ENCODE measurements at places on chromosomes 16 and 17.

GRCh38 chr16:28499854-28500253, 5.4 kb downstream of the APOBR start:
- no peak for DNase-seq

DNA sequence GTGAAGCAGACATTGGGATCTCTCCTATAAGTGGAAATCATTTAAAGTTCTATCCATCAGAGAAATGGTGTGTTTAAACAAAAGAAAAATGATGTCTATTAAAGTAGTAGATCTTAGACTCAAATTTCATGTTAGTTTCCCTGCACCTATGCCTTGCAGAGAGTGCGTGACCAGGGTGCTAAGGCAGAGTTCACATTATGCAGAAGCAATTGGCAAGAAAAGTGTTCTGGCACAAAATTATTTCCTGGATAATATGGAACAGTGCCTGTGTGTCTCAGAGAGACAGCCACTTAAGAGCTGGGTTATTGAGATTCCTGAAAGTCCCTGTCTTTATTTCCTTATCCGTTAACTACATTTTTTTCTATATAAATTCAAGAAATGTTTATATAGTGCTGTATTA, 457.0 kb downstream of the CDH8 start:
- DNase-seq: no peak

- no peak for DNase-seq
These were observed 30.5 kb downstream of the BAIAP2 start for GRCh38 chr17:81065500-81065899.

GRCh38 chr17:75872434-75873351, 5.7 kb downstream of the TRIM47 start:
- peak; percentile 64 for DNase-seq

DNA sequence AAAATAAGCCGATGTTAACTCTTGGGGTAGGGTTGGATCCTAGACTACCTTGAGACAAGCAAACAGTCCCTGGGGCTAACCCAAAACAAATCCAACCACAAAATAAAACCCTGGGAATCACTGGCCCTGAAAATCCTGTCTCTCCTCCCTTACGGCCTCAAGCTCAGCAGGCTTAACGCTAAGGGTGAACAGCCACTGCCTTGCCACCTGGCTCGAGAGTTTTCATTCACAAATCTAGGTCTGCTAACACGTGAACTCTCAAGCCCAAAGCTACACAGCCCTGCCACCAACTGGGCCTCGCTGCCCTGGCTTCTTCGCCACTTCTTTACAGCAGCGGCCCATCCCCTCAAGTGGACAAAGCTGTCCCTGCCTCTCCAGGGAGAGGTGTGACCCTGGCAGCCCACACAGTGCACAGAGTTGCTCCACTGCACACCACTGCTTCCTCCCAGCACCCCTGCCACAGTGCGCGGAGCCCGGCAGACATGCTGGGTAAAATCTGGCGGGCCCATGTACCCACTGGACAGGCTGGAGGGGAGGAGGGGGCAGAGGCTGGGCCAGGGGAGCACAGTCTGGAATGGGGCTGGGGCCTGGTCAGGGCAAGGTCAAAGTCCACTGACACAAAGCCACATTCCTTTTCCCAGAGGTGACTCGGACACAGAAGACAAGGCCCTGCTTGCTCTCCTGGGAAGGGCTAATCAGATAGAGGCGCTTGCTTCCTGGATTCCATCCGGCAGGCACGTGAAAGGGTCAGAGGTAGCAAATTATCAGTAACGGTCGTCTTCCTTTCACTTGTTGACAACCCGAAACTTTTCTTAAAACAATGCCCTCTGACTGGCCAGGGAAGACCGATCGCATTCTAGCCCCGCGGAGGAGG, 996 bp downstream of the PCYT2 start:
- DNase-seq: no peak

DNA sequence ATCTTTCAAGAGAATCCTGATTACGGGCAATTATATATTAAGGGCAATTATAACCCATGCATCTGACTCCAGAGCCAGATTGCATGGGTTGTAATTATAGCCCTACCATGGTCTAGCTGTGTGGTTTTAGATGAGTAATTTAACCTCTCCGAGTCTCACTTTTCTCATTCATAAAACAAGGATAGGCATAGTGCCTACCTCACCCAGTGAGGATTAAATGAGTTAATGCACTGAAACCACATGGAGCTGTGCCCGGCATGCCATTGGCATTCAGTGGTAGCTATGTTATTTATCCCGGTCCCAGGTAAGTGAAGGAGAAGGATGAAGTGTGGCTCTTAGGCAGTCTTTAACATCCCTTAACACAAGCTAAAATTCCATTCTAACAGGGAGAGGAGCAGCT, 6.3 kb downstream of the SNX20 start:
- no peak for DNase-seq

DNA sequence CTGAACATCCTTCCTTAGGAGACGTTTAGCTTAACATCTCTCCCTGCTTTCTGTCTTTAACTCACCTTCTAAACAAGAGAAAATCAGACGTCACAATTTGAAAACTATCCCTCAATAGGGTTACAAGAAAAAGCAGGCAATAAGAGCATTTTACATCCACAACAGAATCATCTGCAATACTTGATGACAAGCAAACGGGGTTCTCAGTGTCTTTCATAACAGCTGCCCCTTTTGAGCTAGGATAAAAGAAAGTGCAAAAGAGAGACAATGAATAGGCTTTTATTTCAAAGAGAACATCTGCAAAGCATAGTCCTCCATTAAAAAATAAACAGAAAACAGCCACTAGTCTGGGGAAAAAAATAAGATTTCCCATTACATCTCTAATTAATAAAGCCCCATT, 13.2 kb downstream of the XYLT1 start:
- DNase-seq: no peak

DNA sequence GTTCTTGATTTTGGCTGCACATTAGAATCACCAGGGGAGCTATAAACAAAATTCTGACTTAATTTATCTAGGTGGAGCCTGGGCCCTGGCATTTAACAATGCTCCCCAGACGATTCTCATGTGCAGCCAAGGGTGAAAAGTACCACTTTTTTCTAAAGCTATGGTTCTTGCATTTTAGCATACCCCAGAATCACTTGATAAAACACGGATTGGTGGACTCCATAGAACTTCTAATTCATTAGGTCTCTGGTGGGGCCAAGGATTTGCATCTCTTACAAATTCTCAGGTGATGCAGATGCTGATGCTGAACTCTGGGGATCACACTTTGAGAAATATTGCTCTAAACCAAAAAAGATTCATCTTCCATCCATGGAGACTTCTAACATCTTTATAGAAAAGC, 74.5 kb downstream of the RPGRIP1L start:
- DNase-seq: no peak

- no peak for DNase-seq
These were observed at the start of gene CHD3 for GRCh38 chr17:7888184-7888920. CHD3 (plus strand) TSS chr17:7888789; CDS start chr17:7889001, 212 bp downstream.

DNA sequence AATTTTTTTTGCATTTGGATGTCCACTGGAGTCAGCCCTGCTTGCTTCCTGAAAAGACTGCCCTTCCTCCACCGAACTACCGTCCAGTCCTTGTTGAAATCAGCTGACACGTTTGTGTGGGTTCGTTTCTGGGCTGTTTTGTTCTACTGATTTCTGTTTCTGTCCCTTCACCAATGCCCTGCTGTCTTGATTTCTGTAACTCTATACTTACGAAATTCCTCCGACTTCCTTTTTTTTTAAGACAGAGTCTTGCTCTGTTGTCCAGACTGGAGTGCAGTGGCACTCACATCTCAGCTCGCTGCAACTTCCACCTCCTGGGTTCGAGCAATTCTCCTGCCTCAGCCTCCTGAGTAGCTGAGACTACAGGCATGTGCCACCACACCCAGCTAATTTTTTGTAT, 8.4 kb upstream of the GAA start:
- no peak for DNase-seq

DNA sequence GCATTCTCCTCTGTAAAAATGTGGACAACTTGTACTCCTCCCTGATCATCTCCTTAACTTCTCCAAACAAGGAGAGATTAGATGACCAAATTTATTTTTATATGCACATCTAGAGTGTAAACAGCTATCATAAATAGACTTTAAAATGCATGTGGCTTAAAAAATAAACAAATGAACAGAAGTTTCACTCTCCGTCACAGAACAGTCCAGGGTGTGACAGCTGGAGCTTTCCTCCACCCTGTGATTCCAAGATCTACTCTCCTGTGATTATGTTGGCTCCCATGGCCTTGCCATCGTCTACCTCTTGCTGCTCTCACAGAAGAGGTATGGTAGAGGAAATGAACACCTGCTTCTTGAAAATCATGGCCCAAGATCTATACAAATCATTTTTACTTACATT, 560.2 kb downstream of the TOX3 start:
- DNase-seq: no peak

- DNase-seq: no peak
These were observed 12.0 kb downstream of the SP2 start for GRCh38 chr17:47907932-47908562.

- no peak for DNase-seq
These were observed 60.8 kb downstream of the WDR45B start for GRCh38 chr17:82587234-82588086.

DNA sequence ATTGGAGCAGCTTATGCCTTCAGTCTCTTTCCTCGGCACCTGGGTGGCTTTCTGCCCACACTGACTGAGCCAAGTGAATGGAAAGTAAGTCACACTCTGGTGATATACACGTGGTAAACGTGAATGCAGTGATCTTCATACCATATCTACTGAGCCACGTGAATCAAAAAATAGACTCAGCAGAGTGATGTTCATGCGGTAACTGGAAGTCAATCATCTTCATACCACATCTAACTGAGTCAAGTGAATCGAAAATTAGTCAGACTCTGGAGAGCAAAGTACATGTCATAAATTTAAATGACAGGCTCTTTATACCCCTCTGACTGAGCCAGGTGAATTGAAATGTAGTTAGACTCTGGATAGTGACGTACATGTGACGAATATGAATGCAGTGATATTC, 47.1 kb upstream of the ARL4D start:
- no peak for DNase-seq

DNA sequence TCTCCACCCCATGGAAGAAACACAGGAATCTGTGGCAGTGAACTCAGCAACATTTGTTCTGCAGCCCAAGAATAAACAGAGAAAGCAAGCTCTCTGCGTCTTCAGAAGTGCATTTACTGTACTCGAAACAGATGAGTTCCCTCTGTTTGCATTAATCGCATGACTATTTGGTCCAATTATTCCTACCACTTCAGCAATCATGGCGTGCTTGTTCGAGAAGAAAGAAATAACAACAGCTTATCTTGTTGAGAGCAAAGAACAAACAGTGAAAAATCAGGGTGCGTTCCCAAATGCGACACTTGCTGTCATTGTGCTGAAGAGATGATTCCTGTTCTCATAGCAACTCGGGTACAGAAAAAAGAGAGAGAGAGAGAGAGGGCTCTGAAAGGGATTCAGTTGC, 445.3 kb upstream of the MAF start:
- no peak for DNase-seq

GRCh38 chr17:65918916-65919315, 273.0 kb downstream of the CEP112 start:
- no peak for DNase-seq

- no peak for DNase-seq
These were observed 248.9 kb upstream of the TNRC6C start for GRCh38 chr17:77709594-77709993.

GRCh38 chr17:65509032-65509431, 52.4 kb downstream of the AXIN2 start:
- DNase-seq: no peak

GRCh38 chr16:89498839-89499238, 8.5 kb upstream of the ANKRD11 start:
- DNase-seq: no peak

- no peak for DNase-seq
These were observed 11.4 kb downstream of the NECAB2 start for GRCh38 chr16:83979441-83979840.

- DNase-seq: no peak
These were observed 66.9 kb downstream of the CHD9 start for GRCh38 chr16:53121661-53122060.

DNA sequence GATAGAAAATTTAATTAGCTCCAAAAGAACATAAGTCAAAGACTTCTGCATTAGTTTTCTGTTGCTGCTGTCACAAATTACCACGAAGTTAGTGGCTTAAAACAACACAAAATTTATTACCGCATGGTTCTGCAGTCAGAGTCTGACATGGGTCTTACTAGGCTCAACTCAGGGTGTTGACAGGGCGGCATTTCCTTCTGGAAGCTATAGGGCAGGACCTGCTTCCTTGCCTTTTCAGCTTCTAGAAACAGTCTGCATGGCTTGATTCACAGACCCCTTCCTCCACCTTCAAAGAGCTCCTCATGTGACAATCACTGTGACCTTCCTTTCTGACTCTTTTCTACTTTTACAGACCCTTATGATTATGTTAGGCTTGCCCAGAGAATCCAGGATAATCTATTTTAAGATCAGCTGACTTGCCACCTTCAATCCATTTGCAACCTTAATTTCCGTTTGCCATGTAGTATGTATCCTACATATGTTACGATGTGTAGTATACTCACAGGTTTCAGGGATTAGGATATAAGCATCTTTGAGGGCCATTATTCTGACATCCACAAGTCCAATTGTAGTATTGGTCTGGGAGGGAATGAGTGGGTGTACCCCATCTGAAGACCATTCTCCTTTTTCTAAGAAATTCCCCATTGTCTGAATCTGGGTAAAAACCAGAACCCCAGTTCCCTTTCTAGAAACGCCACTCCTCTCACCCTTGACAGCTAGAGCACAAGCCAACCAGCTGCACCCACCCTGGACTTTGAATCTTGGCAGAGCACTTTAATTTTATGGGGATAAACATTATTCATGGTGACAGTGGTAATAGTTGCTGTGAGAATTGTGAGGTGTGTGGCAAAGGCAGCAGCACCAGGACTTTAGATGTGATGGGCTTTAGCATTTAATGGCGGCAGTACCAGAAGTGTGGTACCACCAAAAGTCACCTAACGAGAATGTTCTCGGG, 265.5 kb downstream of the KCNJ2 start:
- DNase-seq: no peak

- no peak for DNase-seq
These were observed 1.9 kb downstream of the BRICD5 start for GRCh38 chr16:2208772-2209171.

GRCh38 chr17:42999003-42999525, 845 bp downstream of the RPL27 start:
- no peak for DNase-seq

GRCh38 chr17:65457183-65457582, 104.3 kb downstream of the AXIN2 start:
- DNase-seq: no peak

- no peak for DNase-seq
These were observed 122.1 kb downstream of the SNX29 start for GRCh38 chr16:12098429-12099310.

GRCh38 chr16:27676839-27677238, 126.9 kb downstream of the KATNIP start:
- DNase-seq: no peak

DNA sequence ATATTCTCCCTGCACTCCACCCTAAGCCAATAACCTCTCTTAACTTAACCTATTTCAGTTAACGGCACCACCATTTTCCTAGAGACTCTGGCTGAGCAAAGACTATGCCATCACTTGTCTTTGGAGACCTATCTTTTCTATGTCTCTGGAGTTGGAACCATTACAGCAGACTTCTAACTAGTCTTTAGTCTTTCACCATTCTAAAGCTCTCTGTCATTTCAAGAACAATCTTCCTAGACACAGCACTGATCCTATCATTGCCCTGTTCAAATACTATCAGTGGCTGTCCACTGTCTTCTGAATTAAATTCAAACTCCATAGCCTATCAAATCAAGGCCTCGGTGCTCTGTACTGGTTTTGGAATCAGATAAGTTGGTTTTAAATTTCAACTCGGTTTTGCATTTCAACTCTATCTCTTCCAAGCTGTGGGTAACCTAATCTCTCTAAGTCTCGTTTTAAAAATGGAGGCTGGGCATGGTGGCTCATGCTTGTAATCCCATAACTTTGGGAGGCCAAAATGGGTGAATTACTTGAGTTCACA, 31.9 kb downstream of the RNF43 start:
- no peak for DNase-seq
